ENCODE measurements at places on chromosomes 2 and 18. TPM values are rescaled to one million over a fixed set of nuclear protein-coding genes. Genes with fewer than 3 reads are reported as not detected.

DNA sequence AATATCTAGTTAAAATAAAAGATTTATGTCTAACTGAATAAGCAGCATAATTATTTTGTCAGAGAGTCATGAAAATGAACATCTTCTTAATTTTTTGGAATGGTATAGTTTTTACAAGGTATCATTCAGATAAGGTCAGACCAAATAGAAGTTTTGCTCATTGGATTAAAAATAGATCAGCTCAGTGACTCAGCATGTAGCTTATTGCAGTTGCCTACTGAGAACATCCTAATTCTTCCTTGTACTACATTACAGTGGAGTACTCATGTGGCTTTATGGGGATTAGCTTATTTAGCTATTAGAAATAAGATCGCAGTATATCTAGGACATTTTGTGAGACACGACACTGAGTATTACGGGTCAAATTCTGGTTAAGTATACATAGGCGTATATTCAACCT, 38.2 kb upstream of the PPM1B start:
- no peak for DNase-seq

The TMEM185B gene
- 23.2 TPM for total RNA-seq

- no peak for DNase-seq
Measured at GRCh38 chr2:23772056-23772455, 154.9 kb downstream of the ATAD2B start.

GRCh38 chr2:226256709-226257376, 542.8 kb downstream of the IRS1 start:
- no peak for DNase-seq

DNA sequence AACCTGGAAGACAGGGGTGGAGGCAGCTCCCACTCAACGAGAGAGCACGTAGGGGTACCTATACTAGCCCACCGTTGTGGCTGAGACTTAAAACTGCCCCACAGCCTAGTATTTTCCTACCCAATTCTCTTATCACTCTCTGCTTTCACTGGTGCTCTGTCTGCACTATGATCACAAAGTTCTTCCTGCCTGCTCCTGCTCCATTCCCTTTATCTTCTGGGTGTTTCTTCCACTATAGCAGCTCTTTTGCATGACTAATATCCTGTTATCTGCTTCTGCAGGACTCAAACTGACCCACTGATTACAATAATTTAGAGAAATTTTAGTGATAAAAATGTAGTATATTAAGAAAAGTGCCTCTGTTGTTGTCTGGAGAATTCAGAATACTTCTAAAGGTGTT, 184.8 kb downstream of the LRP1B start:
- no peak for DNase-seq

DNA sequence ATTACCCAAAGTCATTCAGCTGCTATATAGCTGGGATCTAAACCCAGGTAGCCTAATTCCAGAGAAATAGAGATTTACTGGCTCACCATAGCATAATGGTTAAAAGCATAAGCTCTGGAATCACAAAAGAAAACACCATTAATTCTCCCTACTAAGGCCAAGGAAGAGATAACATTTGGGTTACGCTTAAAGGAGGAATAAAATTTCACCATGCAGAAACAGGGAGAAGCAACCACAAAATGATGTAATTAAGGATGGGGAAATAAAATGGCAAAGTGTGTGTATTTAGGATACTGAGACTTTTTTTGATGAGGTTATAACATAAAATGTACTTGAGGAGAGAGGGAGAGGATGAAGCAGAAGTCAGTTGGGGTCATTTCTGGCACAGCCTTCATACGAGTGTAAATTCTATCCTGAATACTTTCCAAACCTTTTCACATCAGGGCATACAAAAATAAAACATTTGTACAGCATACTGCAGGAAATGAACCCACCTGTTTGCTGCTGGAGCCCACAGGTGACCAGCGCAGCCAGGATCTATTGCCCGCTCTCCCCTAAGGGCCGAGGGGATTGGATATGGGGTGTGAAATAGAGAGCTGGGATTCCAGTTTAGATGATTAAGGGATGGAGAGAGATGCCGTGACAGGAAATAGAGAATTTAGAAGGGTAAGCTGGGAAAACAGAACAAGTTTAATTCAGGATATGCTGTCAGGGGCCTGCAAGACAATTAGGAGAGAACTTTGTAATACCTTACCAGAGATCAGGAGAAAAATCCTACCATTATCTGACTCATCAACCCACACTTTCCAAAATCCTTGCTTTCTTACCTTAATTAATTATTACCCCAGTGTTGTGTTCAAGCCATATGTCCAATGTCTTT, 43.8 kb upstream of the SERTAD2 start:
- DNase-seq: no peak

DNA sequence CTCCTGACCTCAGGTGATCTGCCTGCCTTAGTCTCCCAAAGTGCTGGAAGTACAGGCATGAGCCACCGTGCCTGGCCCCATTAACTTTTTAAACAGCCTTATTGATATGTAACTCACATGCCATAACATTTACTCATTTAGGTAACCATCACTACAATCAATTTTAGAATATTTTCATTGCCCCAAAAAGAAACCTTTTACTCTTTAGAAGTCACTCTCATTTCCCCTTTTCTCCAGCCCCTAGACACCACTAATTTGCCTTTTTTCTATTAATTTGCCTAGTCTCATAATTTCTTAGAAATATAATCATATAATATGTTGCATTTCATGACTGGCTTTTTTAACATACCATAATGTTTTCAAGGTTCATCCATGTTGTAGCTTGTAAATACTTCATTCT, 57.2 kb upstream of the TACR1 start:
- no peak for DNase-seq

DNA sequence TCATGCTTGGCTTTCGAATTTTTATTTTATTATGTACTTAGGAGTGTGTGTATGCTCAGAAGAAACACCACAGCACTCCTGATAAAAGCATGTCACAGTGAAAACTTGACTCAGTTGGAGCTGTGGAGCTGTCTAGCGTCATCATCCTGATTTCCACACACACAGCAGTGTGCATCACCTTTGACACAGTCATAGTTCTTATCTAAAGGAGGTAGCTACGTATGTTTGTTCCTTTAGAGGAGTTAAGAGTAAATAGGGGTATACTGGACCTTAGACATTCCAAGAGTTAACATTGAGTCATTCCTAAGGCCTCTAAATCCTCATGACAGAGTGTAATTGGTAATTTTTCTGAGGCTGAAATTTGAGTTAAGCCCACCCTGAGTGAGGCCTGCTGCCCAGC, 96.9 kb downstream of the PHLPP1 start:
- DNase-seq: no peak

The DSC3 gene
- total RNA-seq: 0.56 TPM

DNA sequence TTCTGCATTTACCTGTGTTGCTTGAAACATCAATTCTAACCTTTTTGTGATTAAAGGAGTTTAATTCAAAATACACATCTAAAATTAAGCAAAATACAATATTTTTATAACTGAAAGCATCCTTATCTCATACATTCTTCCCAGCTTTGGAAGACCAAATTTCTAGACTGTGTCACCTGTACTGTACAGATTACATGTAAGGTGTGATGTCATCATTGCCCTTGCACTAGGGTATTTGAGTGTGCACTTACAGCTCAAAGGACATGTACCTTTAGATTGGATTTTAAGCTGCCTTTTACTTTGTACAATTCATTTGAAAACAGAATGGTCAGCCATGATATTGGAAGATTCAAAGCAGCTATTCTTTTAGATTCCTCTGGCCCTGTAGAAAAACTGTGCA, 932.8 kb upstream of the POU3F3 start:
- no peak for DNase-seq

- no peak for DNase-seq
Measured at GRCh38 chr2:207285473-207285815, 119.7 kb upstream of the KLF7 start.

- no peak for DNase-seq
Measured at GRCh38 chr18:13451661-13452387, 233.3 kb downstream of the LDLRAD4 start.

The GALNT13 gene
- total RNA-seq: 0.16 TPM

DNA sequence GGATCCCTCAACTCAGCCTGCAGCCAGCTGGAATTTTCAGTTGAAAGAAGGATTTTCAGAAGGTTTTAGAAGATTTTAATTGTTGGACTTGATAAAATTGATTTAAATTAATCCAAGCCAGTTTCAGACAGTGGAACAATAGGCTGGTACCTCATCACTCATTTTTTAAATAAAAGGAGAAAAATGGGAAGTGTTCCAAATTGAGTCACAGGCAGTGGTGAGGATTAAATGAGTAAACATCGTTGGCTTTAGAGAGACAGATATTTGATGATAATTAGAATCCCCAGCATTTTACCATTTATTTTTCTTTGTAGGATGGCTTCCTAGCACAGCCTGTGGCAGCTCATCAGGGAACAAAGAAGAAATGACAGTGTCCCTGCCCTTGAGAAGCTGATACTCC, 7.4 kb downstream of the CXCR4 start:
- no peak for DNase-seq

DNA sequence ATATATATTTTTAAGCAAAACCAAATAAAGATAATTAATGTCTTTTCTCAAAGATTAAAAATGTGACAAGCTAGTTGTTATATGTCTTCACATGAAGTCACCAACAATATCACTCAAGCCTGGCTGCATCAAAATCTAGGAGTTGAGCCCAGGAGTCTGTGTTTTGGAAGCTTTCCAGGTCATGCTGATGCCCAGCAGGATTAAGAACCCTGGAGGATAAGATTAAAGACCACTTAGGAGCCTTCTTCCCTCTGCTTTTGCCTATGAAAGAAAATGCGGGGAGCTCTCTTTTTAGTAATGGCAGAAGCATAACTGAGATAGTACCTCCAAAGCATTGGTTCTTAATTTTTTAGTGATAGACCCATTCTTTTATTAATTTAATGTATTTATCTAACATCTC, 157.4 kb downstream of the ASXL3 start:
- no peak for DNase-seq

DNA sequence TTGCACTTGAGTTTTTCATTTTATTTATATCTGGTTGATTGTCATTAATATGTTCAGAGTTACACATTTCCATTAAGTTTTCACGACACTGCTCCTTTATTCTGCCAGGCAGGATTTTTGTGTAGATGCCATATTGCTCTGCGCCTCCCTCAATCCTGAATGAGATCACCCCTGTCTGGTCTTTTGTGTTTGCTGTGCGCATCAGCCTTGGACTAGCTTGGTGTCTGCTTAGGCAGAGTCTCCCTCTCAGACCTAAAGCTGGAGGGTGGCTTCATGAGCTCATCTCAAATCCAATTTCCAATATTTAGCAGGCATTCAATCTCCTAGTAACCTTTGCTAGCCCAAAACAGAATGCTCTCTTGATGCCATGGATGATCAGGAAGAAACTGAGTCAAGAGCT, 137.4 kb downstream of the SMAD7 start:
- DNase-seq: no peak

DNA sequence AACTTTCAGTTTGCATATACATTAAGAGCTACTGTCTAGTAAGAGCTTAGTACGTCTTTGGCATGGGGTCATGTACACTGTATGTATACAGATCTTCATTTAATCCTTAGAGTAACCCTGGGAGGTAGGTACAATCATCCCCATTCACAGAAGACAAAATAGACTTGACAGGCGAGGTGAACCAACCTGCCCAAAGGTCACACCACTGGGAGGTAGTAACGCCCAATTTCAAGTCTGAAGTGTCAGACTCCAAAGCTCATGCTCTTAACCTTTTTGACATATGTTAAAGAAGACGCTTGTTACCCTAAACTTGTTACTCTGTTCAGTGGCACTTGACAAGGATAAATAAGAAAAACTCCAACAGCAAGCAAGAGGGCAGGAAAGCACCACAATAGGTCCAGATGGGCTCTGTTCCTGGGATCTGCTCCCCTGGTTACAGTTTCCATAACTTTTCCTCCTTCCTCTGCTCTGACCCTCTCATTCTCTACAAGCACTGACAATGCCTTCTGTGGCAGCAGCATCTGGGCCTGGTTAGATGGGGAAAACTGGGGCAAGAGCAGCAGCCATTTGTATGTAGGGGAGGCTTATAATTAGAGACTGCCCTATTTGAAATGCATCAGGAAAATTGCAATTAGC, 64.7 kb upstream of the SERTAD2 start:
- no peak for DNase-seq

GRCh38 chr18:58364876-58365528, 263.9 kb downstream of the ALPK2 start:
- DNase-seq: no peak

The CHCHD5 gene
- total RNA-seq: 40.5 TPM

GRCh38 chr2:132392221-132392620, 24.4 kb upstream of the GPR39 start:
- no peak for DNase-seq

DNA sequence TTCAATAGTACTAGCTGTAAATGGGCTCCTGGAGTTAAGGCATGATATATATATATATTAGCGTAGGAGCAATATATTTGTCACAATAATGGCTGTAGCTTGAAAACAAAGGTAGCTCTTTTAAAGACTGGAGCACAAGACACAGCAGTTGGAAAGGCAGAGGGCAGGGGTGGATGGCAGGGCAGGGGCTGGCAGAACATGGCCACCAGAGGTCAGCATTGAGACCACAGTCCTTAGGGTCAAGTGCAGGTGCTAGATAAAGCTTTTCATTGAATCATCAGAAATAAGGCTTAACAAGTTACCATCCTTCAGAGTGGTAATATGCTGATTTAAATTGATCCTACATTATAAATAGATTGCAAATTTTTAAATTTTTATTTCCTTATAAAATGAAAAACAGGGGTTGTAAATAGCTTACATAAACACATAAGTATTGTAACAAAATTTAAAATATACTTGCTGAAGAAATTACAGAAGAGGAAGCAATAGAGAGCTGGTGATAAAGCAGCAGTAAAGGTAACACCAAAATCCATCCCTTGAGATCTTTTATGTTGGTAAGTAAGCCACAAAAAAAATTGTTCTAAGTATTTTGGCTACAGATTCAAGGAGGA, 161.2 kb upstream of the PIEZO2 start:
- peak; percentile 11 for DNase-seq

The ANKRD53 gene
- 0.21 TPM for total RNA-seq

The AMER3 gene
- total RNA-seq: not detected

GRCh38 chr18:42649331-42650035, 466.0 kb downstream of the RIT2 start:
- no peak for DNase-seq

DNA sequence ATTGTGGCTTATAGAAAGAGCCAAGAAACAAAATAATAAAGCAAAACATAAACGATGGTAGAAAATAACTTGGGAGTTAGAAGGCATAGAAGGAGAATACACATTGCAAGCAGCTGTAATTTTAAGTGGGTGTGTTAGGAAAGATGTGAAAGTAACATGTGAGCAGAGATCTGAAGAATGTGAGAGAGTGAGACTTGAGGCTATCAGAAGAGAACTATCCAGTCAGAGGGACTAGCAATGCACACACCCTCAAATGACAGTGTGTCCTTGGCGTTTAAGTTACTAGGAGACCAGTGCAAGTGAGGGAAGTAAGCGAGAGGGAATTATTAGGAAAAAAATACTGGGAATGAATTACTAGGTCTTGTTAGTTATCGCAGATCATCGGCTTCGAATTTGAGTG, 304.9 kb downstream of the DSEL start:
- DNase-seq: no peak

All from activated naive CD8-positive, alpha-beta T cell treated with anti-CD3 and anti-CD28 coated beads for 36 hours (primary cell).